ENCODE measurements at places on chromosomes 7 and 10.

DNA sequence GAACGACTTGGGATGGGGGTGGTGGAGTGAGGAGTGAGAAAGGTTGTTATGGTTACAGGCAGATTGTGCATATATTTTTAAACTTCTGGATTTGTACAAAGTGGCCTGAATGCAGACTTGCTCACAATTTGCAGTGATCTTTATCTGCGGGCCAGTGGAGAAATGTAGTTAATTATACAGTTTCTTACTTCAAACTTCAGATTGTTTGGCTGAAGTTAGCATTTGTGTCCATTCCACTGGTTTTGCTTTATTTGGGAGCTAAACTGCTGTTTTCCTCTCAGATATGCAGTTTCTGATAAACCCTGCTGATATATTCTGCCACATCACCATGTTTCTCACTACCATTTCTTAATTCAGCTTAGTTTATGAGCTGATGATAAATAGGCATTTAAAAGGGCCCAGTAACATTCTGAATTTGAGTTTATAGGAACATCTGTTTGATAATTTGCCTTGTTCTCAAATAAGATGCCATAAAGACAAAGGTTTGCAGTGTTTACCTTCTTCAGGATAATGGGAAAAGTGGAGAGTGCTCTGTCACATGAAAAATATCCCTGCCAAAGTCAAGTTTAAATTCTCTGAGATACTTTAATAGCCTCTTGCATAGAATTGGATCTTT is 170.1 kb downstream of the ST7 start:
- no peak for DNase-seq

GRCh38 chr10:27355918-27356573 is 115.4 kb upstream of the ACBD5 start:
- DNase-seq: no peak

DNA sequence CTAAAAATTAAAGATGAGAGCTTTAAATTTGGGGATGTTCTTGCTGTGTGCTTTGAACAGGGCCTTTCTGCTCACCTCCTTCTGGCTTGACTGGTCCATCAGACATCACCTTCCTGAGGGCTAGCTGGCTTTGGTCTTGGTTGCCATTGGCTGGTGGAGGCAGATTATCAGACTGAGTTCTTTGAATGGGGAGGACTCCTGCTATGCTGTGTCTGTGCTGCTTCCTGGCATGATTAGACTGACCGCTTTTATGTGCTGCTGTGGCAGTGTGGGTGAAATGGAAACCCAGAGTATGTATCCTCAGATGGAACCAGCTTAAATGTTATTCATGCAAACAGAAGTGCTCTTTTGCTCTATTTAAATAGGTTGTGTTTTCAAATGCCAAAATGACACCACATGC is 341.6 kb downstream of the PCLO start:
- DNase-seq: no peak

- no peak for DNase-seq
Measured at GRCh38 chr10:111560027-111560426, 483.2 kb downstream of the ADRA2A start.
